ENCODE measurements at places on chromosomes 12 and 14. TPM values are rescaled to one million over a fixed set of nuclear protein-coding genes. Genes with fewer than 3 reads are reported as not detected.
A peak's percentile ranks its signal among the peaks of the same experiment; 100 is the strongest.

USP44 gene
- 27.4 TPM for total RNA-seq

SLC15A5 gene
- not detected for total RNA-seq

TEX52 gene
- total RNA-seq, result not detected

IAPP gene
- total RNA-seq, result not detected

IL22 gene
- not detected for total RNA-seq

HOXC13 gene
- not detected for total RNA-seq

PELI2 gene
- total RNA-seq, result 29.2 TPM

PLCZ1 gene
- not detected for total RNA-seq

DNA sequence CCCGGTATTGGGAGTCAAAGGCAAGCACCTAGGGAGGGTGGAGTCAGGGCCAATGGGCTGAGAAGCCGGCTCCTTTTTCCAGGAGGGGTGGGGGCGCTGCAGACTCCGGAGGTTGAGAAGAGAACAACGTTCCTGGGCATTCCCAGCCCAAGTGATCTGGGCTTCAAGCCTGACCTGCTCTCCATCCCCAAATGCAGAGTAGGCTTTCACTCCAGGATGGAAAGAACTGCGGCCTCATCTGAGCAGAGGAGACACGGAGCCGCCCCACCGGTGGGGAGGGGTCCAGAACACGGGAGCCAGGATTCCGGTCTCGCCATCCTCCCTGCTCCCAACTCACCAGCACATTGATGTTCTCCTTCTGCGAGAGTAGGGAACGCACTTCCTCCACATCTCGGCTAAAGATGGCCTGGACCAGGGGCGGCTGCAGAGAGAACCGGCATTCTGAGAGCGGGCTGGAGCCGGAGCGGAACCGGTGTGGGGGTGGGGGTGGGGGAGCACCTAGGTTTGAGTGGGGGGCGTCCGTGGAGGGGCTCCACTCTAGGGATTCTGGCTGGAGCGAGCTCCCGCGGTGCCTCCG, 605 bp downstream of the ANKRD52 start:
- DNase-seq, result no peak

DNA sequence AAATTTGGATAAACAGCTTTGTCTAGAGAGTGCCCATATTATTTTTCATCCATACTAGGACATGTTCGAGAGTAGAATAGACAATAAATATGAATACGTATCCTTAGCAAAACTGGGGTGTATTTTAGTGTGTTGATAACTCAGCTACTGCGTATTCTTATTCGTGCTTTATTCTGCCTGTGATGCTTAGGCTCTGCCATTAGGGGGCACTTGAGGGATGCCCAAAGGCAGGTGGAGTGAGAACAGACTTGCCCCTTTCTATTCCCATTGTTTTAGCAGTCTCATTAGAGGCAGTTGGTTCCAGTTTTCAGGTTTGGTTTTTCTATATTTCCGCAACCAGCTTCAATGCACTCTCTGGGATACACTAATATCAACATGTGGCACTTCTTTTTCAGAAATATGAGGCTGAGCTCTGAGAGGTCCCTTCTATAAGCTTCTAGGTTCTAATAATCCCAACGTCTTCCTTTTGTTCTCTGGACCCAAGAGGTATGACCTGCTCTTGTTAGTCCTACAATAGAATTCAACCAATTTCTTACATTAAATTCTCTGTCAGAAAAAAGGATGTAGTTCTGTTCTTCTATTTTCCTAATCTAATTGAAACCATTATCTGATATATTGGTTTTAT, 985.7 kb upstream of the FBXO33 start:
- DNase-seq, result no peak

DNA sequence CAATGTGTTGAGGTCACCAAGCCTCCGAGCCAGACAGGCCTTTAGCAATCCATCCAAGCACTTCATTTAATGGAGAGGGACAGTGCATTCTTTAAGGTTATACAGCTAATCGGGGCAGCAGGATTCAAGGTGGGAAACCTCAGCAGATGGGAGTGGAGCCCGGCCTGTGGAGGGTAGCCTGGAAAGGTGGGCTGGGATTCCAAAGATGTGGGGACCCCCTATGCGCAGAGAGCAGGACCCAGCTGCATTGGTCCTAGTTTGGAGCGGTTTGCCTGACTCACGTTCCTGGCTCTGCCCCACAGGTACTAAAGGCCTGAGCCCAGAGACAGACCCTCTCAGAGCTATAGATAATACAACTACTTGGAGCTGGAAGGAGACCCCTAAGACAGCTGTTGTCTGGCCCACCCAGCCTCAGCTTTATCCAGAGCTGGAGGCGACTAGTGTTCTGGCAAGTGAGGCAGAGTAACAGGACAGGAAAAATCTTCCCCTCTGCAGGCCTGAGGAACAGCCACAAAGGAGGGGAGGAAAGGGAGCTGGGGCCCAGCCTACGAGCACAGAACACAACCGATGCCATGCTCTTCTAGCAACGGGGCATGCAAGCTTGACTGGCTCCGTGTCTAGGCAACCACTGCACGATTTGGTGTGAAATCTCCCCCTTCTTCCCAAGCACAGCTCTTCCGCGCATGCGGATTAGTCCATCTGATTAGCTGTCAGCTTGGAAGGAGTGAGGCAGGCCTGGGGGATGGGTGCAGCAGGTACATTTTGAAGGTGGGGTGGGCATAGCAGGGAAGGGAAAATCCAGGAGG, 1.1 kb upstream of the MYH7 start:
- no peak for DNase-seq

DNA sequence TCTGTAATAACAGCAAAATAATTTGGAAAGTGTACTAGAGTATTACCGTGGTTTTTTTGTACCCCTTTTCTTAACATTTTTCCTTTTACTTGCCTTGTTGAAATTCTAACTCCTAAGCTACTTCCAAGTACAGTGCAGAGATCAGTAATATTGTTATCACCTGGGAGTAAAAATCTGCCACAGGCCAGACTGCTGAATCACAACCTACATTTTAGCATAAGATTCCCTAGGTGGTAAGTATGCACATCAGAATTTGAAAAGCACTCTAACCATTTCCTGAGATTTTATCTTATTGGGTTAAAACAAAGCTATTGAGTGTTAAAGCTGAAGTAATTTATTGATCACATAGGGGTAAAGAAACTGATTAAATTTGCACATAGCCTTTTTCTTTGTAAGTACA, 55.2 kb upstream of the KCNH3 start:
- no peak for DNase-seq

DNA sequence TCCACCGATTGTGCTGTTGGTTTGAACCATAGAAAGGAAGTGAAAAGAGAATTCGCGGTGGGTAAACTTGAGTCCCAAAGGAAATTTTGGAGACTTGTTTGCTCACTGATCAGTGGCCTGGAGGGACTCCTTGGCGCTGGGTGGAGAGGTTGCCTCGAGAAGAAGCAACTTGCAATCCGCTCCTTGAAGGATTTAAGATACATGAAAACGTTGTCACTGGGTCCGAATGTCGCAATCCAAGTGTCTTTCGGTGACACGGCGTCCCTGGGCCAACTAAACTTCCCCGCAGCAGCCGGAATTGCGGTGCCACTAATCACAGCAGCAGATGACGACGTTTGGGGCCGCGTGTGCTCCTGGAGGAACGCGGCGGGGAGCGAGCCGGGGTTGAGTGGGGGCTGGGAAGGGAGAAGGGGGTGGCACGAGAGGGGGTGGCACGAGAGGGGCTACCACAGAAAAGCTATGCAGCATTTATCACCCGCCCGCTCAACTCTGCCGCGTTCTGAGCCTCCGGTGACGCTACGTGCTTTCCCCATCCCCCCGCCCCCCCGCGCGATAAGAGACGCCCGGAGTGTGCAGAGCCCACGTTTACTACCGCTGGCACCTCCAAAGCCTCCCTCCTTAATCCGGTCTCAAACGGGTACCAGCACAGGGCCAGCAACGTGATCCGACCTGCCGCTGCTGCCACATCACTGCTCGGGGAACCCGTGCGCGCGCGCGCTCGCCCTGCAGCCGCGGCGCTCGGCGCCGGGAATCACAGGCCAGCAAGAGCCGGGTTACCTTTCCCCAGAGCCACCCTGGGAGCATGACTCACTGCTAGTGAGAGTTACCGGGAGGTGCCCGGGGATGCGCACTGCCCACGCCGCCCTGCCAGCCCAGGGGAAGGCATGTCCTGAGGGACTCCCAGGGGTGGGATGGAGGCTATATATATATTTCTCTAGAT, 833 bp upstream of the BHLHE41 start:
- peak; percentile 87 for DNase-seq

GRCh38 chr12:128727461-128727860, 96.3 kb downstream of the SLC15A4 start:
- no peak for DNase-seq

- peak; percentile 28 for DNase-seq
Observed at GRCh38 chr12:4190366-4191063, 83.0 kb upstream of the CCND2 start.

- DNase-seq, result peak; percentile 61
Observed at GRCh38 chr14:63164108-63164683, 40.0 kb upstream of the RHOJ start.

DNA sequence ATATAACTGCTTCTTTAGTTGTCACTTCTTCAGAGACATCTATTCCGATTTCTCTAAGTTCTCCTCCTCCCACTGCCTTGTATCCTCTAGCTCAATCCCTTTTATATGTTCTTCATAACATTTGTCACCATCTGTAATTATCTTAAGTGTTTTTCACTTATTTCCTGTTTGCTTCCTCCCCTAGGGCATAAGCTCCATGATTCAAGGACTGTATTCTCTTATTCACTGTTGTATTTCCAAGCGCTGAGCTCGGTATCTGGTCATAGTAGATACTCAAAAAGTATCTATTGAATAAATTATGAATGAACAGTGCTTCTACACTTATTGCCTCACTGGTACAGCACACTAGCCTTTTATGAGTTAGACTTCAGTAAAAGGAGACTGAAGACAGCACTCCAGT, 109.0 kb upstream of the TMPO start:
- no peak for DNase-seq

DNA sequence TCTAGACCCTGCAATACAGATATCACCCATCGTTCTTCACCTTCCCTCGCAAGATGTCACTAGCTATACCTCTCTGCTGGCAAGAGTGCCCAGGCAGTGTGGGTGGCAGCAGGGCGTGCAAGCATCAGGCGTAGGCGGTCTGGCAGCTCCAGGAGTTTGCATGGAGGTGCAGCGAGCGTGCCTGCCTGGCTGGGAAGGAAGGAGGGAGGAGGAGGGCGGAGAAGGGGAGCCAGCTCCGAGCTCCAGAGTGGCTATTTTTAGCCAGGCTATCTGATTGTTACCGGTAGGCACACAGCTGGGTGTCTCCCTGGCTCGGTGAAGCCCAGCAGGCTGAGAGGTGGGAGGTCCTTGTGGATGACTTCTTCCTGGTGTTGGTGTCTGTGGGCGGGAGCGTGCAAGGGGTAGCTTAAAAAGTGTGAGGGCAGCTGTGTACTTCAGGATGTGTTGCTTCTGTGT, 6.2 kb downstream of the FOXJ2 start:
- DNase-seq, result peak; percentile 72

- DNase-seq, result no peak
Observed at GRCh38 chr14:98704441-98704840, 567.6 kb downstream of the BCL11B start.

DNA sequence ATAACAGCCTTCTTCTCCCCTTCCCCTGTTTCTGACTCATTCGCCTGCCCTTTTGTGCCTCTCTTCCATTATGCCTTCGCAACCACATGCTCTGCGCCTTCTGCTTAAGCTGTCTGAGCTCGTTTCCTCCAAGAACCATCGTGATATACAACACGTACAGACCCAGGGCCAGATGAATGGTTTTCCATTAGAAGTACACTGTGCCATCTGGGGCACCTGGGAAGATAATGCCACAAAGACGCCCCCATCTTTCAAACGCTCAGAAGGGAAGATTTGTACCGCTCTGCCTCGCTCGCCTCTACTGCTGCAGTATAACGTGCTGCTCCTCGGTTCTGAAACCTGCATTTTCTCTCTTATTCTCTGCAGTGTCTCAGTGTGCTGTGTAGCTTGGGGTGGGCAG, 470.9 kb upstream of the STXBP6 start:
- no peak for DNase-seq

DNA sequence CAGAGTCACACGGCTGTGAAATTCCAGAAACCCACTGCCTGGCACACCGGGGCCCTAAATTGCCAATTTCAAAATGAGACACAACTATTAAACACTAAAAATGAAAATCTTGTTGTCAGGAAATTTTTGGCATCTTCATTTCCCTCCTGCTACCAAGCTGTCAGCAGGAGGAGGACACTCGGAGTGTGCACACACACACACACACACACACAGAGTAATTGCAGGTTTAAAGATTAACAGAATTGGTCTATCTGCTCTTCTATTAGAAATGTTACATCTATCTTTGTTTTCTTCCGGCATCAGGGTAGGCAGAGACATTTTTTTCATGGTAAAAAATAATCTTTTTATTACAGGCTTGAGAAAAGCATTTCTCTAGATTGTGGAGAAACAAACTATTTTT, 314.2 kb downstream of the EGLN3 start:
- DNase-seq, result no peak

DNA sequence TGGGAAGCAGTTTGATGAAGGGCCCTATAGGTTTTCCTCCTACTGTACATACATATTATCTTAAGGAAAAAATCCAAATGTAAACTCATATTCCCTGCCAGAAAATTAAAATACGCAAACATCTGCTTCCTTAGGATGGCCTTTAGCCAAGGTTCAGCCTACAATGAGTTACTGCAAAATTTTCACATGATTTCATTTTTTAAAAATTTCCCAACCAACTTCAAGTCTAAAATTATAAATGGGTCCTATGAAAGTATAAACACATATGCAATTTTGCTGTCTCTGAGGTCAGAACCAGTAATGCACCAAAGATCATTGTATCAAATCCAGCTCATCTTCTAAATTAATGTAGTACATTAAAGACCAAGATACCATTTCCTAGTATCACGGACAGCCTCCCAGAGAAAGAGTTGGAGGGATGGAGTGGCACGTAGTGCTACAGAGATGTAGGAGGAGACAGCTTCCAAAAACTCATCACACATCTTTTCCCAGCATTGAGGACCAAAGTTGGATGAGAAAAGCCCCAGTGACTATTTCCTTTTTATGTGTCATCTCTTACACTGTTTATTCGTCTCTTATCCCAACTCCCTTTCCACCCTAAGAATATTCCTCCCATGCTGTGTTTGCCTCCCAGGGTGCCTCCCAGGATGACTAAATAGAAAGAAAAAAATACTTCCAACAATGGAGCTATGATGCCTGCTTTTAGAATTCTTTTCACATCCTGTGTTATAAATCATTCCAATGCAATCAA, 92.3 kb upstream of the SLCO1C1 start:
- DNase-seq, result peak; percentile 95

DNA sequence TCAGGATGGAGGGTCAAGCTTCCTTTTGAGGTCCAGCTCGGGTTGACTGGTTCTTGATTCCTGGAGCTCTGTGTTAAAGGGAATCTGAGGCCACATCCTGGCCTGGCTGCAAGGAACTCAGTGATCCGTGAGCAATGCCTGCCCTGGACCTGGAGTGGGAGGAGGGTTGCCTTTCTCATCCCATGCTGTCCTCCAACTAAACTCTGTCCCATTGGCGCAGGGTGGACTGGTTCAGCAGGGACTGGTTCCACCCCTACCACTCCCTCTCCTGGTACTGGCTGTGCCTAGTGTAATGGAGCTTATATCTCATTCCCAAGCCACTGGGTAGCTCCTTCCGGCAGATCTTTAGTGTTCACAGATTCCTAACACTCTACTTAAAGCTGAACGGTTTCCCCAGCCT, 3.9 kb upstream of the CMKLR1 start:
- no peak for DNase-seq
